ENCODE measurements at places on chromosomes 16 and 17.
A peak's percentile ranks its signal among the peaks of the same experiment; 100 is the strongest.

GRCh38 chr17:37430051-37430627 is 23.5 kb downstream of the TADA2A start:
- no peak for DNase-seq

DNA sequence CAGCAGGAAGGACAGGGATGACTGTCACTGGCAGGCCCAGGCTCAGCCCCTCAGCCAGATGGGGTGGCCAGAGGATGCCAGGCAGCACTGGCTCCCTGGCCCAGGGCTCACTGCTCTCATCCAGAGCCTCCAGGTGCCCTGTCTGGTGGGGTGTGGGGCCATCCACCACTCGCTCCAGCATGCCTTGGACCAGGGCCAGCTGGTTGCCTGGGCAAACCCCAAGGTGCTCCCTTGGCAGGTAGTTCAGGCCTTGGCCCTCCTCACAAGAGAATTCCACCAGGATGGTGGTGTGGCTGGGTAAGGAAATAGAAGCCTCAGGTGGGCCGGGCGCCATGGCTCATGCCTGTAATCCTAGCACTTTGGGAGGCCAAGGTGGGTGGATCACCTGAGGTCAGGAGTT is 29.4 kb downstream of the LGALS9 start:
- DNase-seq: no peak

- no peak for DNase-seq
These were observed 4.0 kb upstream of the MEAK7 start for GRCh38 chr16:84508502-84508901.

DNA sequence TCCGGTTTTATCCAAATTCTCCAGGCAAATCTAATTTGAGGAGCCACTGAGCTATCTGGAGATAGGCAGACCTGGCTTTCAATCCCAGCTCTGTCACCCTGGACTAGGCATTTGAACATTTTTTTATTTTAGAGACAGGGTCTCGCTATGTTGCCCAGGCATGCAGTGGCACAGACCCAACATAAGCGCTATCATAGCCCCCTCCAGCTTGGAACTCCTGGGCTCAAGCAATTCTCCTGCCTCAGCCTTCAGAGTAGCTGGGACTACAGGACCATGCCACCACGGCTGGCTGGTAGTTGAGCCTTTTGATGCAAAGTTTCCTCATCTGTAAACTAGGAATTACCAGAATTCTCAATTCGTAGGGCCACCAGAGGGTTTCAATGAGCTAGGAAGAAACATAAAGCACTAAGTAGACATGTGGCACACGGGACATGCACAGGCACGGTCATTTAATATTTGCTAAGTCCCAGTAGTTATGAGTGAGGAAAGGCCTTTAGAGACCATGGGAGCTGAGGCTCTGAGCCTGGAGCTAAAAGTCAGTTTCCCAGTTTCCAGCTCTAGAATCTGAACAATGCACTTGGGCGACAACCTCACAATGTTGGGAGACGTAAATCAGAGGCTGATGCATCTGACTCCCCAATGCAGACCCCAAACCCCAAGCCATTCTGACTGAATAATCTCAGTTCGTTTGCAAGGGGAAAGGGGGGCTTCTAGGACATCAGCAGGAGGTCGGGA is 1.1 kb downstream of the ELOB start:
- DNase-seq: no peak

- DNase-seq: no peak
These were observed 8.5 kb downstream of the G6PC1 start for GRCh38 chr17:42908872-42909700.

GRCh38 chr16:87982581-87983041 is 31.4 kb downstream of the BANP start:
- DNase-seq: no peak

GRCh38 chr16:87602001-87602775 is at the start of gene JPH3:
Gene JPH3 (plus strand): TSS chr16:87602508. CDS start chr16:87603147, 639 bp downstream.
- no peak for DNase-seq

- DNase-seq: no peak
These were observed 5.3 kb upstream of the COL1A1 start for GRCh38 chr17:50206604-50207293.

GRCh38 chr17:44672479-44673093 is 16.3 kb downstream of the MEIOC start:
- no peak for DNase-seq

DNA sequence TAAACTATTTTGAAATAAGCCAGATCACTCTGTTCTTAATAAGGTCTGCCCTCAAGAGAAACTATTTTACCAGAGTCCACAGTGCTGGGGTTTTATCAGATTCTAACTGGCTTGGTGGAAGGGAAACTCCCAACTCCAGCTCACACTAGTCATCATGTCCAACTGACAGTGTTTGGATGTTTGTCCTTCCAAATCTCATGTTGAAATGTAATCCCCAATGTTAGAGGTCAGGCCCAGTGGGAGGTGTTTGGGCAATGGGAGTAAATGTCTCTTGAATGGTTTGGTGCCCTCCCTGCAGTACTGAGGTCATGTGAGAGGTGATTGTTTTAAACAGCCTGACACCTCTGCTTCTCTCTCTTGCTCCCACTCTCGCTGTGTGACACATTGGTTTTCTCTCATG is 1301.0 kb upstream of the CDH8 start:
- DNase-seq: no peak

DNA sequence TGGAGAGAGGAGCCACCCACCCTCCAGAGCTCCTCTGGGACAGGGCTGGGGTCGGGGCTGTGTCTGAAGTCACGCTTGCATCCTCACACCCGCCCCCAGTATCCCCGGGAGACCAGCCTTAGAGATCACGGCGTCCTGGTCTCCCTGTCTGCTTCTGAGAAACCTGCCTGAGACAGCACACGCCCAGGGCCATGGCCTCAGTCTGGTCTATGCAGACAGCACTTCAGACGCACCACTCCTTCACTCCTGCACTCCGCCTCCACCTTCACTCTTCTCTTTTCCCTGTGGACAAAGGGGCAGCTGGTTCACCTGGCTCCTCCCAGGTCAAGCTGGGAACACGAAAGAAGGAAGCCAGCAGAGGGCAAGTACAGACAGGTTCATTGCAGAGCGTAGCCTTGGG is 248.0 kb upstream of the GSE1 start:
- no peak for DNase-seq

DNA sequence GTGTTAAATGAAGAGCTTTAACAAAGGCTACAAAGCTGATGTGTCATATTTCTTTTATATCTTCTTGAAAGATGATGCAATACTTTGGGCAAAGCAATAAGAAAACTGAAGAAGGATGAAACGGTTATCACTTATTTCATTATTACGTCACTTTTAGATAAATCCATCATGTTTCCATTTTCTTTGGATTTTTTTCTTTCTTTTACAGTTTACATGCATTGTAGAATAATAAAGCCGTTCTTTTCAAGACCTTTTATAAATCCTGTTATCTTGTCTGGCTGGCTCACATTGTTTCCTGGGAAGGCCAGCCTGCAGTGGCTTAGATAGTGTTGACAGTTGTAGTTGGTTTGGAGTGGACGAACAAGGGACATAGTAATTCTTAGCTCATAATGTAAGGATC is 28.9 kb downstream of the TANC2 start:
- no peak for DNase-seq

GRCh38 chr17:5019475-5019956 is 15.7 kb downstream of the SLC52A1 start:
- DNase-seq: no peak

- DNase-seq: peak; percentile 16
These were observed 119.4 kb upstream of the NLRP1 start for GRCh38 chr17:5703736-5704135.

GRCh38 chr17:75307957-75308731 is 18.9 kb upstream of the SLC25A19 start:
- no peak for DNase-seq

GRCh38 chr16:66886914-66887313 is 6.6 kb downstream of the PDP2 start:
- no peak for DNase-seq

DNA sequence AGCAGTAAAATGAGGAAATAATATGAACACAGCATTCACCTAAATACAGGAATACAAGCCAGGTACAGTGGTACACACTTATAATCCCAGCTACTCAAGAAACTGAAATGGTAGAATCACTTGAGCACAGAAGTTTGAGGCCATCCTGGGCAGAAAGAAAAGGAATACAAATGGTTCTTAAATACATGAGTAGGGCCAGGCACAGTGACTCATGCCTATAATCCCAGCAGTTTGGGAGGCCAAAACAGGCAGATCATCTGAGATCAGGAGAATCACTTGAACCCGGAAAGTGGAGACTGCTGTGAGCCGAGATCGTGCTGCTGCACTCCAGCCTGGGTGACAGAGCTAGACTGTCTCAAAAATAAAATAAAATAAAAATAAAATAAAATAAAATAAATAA is 23.0 kb upstream of the SMG8 start:
- DNase-seq: no peak

DNA sequence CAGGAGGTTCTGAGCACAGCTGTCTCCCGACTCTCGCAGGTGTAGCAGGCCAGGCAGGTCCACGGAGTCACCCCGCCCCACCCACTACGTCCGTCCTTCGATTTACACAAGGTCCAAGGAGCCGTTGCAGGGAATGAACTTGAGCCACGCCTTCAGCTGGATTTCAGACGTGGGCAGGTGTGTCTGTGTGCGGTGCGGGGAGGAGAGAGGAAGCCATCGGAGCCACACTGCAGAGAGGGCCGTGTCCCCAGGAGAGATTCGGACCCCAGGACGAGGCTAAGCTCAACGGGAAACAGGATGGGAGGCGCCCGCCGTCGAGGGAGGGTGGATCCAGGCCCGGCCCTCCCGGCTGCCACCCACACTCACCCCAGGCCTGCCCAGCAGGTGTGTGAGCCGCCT is 50.3 kb downstream of the RPH3AL start:
- no peak for DNase-seq

- no peak for DNase-seq
These were observed 410.0 kb upstream of the SOX9 start for GRCh38 chr17:71710816-71711215.

DNA sequence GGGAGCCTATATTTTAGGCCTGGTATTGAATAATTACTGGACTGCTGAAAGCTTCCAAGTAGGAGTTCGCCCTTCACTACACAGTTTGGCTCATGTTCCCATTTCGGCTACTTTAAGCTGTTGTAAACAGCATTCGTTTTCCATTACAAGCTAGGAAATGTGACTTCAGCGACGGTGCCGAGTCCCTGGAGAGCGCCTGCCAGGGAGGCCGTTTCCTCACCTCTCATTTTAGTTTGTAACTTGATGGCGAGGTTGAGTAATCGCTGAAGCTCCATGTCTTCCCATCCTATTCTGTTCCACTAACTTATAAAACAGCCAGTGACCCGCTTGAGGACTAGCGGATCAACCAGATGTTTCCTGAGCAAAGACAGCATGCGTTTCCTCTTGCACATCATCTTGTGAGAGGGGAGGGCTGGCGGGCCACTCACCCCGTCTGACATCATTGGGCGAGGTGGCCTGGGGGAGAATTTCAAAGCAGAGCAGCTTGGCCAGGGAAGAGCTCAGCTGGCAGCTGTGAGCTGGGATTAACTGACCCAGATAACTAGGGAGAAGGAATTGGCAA is 32.9 kb downstream of the PCTP start:
- no peak for DNase-seq

DNA sequence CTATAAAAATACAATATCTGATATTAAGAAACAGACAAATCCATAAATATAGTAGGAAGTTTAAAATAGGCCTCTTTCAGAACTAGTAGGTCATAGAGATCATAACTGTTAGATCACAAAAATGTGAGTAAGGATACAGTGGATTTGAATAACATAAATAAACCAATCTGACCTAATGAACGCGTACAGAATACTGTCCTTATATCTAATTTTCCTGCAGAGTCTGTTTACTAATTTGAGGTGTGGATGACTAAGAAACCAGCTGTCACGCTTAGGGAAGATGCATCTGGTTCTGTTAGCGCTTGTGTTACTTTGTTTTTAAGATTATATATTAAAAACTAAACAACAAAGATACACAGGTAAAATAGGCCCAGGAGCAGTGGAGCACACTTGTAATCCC is 14.8 kb downstream of the CPD start:
- DNase-seq: no peak

- no peak for DNase-seq
These were observed 32.9 kb downstream of the SYNRG start for GRCh38 chr17:37576281-37576680.

DNA sequence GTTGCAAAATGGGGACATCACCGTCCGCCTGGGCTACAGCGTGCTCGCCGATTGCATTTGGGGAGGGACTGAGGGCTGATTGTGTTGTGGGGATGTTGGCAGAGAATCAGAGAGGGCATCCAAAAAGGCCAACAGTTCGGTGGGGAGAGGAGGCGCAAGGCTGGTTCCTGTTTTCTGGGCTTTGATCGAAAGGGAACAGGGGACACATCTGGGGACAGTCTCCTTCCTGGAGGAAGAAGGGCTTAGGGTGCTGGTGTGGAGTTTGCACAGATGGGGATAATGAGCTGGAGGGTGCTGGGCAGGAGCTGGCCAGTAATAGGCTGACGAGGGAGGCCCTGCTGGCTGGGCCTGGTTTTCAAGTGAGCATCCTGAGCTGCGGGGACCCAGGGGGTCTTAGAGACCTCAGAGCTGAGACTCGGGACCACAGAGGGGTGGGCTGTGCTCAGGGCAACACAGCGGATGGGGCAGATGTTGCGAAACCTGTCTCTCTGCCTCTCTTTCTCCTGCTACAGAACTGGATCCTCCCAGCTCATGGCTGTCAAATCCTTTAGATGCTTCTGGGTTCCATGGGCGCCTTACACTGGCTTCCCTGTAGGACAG is 288.7 kb downstream of the SEC14L1 start:
- no peak for DNase-seq

- DNase-seq: no peak
These were observed 107.9 kb downstream of the WSCD1 start for GRCh38 chr17:6177941-6178694.

DNA sequence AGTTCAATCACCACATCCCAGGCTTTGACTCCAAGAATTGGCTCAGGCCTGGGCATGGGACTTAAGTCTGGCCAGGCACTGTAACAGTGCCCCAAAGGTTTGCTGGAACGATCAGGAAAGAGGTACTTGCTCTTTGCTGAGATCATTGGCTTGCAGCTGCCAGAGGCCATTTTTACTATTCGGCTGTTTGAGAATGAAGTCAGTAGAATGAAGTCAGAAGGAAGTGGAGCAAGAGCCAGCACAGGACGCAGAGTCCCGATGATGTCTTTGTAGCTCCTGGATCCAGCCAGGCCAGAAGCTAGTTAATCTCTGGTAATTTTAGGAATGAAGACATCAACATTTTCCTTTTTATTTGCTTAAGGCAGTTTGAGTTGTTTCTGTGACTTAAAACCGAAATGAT is 195.5 kb downstream of the RAB11FIP4 start:
- DNase-seq: no peak

- no peak for DNase-seq
These were observed 204.8 kb upstream of the COX10 start for GRCh38 chr17:13864521-13864920.

DNA sequence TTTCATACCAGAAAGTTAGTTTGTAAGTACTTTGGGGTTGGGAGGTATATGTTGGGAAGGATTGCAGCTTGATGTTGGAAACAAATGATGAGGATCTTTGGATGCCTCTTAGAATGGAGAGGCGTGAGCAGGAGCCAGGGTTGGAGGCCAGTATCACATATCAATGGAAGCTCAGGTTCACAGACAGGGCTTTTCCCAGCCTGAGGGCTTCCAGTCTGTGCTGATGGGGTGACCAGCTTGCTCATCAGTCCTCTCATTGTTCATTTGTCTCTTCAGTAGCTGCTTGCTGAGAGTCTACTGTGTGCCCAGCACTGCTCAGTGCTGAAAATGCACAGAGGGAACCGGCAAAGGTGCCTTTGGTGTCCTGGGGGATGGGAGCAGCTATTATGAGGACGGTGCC is 5.8 kb downstream of the DNAAF1 start:
- DNase-seq: no peak

All from type B pancreatic cell (in vitro differentiated cells).